ENCODE measurements at places on chromosomes 6 and 20.
A peak's percentile ranks its signal among the peaks of the same experiment; 100 is the strongest.

DNA sequence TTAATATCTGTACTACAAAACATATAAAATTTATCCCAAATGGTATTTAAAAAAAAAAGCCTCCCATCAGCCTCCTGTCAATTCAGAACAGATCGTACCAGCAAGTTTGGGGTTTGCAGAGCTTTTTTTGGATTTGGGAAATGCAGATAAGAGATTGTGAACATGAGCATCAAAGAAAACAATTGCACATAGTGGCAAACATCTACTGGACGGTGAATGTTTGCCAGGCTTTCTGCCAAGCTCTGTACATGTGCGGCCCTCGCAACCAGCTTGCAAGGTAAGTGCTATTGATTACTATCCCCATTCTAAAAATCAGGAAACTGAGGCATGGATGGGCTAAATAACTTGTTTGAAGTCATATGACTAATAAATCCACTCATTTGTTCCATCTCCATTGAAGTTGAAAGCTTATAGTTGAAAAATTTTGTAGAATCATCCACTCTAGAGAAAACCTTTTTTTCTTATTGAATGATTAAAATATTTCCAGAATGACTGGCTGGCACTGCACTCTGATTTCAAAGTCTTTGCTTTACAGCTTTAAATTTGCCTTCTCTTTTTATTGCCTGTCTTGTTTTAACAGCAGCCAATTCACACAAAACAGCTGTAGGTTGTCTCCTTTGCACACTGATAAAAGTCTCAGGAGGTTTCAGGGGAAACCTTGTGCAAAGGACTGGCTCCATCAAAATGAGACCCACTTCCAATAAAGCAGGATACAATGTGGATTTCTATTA lies 37.4 kb upstream of the SIRT5 start:
- DNase-seq, result no peak

GRCh38 chr6:146550911-146551310 lies 7.3 kb downstream of the RAB32 start:
- DNase-seq, result no peak

DNA sequence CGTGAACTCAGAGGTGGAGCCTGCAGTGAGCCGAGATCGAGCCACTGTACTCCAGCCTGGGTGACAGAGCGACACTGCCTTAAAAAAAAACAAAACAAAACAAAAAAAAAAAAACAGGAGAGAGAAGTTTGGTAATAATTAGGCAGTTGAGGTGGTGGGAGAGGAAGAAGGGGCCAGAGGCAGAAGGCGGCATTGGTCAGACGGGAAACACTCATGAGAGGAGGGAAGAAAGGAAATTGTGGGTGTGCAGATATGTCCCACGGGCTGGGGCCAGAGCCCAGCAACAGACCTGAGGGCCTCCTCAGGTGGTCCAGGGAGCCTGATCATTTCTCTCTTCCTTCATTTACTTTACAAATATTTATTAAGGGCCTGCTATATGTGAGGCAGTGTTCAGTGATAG lies 20.0 kb downstream of the SULF2 start:
- DNase-seq, result no peak

DNA sequence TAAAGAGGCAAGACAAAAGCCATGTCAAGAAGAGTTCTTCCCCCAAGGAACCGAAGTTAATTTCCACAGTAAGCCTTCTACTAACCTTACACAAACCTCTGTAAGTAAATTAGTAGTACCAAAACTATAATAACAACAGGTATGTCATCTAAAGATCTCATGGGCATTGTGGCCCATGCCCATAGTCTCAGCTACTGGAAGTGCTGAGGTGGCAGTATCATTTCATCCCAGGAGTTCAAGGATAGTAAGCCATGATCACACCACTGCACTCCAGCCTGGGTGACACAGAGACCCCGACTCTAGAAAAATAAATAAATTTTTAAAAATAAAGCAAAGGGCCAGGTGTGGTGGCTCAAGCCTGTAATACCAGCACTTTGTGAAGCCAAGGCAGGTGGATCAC lies 29.2 kb downstream of the MDN1 start:
- no peak for DNase-seq

DNA sequence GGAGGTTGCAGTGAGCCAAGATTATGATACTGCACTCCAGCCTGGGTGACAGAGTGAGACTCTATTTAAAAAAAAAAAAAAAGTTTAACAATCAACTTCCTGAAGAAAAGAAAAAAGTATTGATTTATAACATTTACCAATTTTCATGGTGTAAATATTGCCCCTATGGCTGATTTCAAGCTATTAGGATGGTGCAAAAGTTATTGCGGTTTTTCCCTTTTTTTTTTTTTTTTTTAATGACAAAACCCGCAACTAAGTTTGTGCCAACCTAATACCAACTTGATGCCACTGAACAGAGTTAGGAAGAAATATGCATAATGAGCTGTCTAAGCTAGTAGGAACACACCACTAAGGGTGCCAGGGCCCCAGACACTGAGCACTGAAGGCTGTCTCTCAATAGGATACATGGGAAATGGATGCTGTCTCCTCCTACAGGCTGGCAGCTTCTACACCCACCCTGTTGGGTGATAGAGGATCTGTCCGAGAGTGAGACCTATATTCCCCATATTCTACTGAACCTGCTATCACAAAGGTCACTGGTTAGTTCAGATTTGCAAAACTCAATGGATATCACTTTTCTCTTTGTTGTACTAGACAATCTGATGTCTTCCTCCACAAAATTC lies 6.5 kb upstream of the PERP start:
- no peak for DNase-seq

DNA sequence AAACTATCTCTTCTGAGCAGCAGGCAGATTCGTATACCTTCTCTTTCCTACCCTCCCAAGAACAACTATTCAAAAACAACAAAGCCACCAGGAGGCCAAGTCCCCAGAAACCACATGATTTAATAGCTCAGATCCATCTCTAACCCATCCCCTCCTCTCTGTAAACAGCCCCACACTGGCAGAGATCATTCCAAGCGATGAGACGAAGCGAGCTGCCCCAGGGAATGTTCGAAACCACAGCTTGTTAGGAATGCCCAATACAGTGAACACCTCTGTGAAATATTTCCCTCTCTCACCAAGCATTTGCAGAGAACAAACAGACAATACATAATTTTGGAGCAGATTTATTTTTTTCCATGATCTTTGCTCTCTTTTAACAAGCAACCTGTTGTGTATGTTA lies 231.8 kb downstream of the SOD2 start:
- DNase-seq, result no peak

DNA sequence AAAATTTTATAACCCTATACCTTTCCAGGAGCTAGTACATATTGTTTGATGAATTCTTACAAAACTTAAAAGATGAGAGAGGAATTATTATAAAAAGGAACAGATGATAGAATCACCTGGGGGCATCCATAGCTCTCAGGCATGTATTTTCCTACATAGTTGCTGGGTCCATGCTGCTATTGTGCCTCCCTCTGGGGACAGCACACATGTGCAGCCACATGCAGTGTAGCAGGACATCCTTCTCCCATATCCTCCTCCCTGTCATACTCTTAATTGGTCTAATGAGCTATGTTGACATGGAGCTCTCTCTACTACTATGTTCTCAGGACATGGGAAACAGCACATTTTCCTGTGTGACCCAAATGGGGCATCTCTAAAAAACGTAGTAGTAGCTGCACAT lies 898.2 kb upstream of the MAP3K7 start:
- DNase-seq, result no peak

DNA sequence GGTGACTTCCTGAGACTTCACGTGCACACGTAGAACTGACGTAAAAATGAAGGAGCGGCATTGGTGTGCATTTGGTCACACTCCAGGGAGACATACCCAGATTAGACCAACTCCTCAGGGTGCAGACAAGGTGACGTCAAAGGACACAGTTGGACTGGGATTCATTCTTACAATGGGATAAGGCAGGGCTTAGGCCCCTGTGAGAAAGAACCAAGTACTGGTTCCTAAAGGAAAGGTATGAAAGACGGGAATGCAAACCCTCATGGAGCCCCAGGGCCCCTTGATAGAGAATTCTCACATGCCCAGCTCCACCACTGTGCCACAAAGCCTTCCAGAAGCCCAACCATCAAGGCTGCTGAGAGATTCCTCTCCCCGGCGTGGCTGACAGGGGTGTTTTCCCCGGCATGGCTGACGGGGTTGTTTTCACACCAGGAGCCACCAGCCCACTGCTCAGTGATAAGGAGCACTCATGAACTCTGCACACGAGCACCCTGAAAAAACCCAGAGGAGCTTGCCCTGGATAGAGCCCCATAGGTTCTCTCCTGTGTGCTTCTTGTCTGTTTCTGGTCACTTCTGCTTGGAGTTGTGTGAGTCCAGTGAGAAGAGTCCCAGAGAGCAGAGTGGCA lies 90.1 kb downstream of the CAP2 start:
- DNase-seq, result no peak

GRCh38 chr6:75203721-75204120 lies 2.1 kb downstream of the COL12A1 start:
- no peak for DNase-seq

- DNase-seq, result no peak
Observed at GRCh38 chr6:159490298-159490937, 202.6 kb downstream of the SOD2 start.

DNA sequence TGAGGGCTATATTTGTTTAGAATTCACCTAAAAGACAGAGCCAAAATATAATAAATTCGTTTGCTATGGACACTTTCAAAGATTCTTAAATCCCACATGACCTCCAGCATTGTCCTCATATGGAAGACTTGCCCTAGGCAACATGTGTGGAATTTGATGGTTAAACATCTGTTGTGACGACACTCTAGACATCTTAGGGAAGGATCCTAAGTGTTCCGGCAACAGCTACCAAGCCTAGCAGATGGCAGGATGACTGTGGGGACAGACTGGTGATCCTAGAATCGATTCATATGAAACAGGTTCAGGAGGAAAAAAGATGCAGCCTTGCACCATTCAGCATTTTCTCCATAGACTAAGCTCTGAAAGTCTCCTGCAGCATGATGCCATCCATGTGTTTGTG lies 77.6 kb upstream of the BACH2 start:
- DNase-seq, result no peak

DNA sequence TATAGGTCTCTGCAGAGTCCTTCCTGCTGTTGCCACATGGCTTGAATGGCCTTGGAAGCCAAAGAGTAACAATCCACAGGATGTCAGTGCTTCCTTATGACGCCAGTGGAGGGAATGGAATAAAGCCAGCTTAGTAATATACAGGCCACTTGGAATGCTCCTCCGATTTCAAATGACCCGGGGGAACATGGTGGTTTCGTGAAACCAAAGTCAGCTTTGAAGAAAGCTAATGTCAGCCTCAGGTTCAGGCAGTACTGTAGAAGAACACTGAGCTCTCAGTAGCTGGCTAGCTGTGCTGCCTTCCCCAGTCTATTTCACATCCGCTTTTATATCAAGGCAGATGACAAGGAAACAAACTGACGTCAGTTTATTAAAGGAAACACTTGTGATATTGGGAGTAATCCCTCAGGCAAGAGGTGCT lies 189.1 kb downstream of the DTNBP1 start:
- no peak for DNase-seq

- peak; percentile 0 for DNase-seq
Observed at GRCh38 chr20:19396460-19397081, 184.1 kb downstream of the SLC24A3 start.

DNA sequence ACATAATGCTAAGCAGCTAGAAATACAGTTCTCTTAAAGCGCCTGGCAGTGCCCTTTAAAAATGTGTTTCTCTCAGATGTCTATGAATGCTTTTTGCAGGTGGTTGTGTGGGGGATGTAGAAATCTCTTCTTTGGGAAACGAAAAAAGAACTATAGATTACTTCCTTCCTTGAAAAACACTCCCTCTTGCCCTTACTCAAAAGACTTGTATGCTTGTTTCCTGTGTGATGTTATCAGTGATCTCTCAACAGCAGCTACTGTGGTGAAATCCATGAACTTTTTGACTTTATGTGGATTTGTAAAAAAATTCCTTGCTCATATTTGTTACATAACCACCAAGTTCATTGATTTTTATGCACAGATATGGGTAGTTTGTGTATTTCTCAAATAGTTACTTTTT lies 916.5 kb downstream of the QKI start:
- DNase-seq, result no peak

GRCh38 chr6:152034631-152035030 lies 227.1 kb downstream of the ESR1 start:
- no peak for DNase-seq

DNA sequence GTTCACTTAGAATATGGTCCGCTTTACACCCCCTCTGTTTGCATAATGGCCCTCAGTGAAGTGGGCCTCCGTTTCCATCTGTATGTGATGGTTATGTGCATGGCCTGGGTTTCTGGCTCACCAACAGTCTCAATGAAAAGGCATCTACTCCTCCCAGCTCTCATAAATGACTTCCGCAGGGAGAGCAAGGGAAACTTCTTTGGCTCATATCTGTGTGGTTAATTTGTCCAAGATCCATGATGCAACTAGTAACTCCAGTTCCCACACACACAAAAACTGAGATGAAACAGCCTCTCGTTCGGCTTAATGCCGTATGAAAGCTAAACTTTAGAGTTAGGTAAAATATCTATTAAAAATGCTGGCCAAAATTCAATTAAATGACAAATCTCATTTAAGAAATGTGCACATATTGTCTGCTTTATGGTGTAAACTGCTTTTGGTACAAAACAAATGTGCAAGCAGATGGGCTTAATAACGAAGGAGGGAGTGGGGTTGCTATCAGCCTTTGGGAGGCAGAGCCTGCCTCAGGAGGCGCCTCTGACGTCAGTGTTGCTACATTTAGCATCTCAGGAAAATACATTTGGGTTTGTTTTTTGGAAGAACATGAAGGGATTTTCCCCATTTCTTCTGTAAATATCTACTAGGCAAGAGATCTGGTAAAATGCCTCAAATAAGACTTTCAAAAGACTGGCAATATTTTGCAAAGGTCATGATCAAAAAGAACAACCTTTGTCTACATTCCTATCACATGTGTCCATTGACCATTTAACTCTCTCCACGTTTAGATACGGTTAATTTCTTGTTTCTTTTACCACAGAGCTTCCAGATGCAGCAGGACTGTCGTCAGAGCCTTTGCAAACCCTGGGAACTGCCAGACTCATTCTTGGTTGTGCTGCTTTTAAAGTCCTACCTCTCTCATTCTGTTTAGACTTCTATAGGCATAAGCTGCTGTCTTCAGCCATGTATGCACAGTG lies 96.8 kb downstream of the ARMC2 start:
- DNase-seq, result no peak

DNA sequence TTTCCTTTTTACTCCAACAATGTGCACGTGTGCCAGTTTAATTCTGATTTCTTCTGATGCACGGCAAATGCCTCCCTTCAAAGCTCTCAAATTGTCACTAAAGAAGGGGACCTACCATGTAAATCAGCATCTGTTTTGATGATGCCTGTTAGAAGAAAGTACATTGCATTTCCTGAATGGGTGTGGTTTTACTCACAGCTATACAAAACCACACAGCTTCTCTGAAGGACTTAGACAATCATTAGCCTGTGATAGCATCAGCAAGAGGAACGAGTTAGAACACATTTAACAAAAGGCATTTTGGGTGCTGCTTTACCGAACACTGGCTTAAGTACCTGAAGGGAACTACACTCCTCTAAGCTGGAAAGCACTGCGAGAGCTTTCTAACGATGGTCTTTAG lies 109.4 kb downstream of the ATXN1 start:
- no peak for DNase-seq

- DNase-seq, result no peak
Observed at GRCh38 chr20:40592941-40593340, 96.1 kb downstream of the MAFB start.
